NCI-H187 treated with DMSO at 0.1 percent for 48 hours (cell line): ENCODE measurements at places on chromosomes 12 and 14.
A peak's percentile ranks its signal among the peaks of the same experiment; 100 is the strongest.

GRCh38 chr12:43964033-43964432 lies 128.2 kb downstream of the TMEM117 start:
- no peak for DNase-seq

DNA sequence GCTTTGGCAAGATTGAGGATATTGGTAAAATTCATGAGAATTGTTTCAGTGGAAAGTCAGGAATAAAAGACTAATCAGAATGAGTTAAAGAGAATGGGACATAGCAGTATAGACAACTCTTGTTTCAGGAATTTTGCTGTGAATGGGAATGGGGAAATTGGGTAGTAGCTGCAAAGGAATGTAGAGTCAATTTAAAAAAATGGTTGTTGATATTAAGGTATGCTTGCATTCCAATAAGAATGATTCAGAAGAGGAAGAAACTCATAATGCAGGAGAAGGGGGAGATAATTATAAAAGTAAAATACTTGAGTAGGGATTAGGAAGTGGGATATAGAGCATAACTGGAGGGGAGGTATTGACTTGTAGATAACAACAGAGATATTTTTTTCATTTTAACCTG lies 40.7 kb downstream of the MNAT1 start:
- DNase-seq: no peak

DNA sequence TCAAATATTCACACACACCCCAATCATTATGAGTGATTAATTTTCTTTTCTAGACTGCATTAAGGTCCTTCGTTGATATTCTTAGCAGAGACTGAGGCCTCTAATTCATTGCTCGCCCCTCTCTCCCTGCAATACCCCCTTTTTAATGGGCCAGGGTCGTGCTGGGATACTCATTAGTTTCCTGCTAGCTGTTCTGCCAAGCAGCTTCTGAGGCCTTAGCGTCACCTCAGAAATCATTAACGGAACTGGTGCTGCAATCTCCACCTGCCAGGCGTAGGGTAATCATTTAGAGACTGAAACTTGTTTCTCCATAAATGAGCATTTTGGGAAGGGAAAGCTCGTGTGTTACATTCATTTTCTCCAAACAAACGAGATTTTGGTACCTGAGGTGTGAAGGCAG lies 1054.7 kb downstream of the GALC start:
- DNase-seq: no peak

DNA sequence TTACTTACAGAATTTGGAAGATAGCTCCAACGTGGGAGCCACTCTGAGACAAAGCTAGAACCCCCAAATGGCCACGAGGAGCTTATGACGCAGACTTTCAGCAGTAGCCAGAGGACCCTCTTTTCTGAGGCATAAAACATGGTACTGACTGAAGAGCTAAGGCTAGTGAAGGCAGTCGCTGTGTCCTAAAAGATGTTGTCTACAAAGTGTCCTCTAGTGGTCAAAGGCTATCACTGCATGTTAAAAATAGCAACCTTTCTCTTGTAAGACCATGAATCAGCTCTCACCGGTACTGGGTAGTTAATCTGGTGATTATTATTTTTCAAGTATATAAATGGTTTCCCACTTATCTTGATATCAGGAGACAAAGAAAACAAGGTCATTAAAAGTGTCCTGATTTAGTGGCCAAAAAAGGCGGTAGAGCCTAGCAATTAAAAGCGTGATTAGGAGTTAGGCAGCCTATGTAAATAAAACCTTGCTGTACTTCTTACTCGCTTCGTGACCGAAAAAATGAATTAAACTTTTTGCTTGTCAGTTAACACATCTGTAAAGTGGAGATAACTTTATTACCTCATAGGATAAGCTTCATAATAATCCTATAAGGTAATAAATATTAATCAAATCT lies 47.0 kb upstream of the LGR5 start:
- DNase-seq: peak; percentile 65

DNA sequence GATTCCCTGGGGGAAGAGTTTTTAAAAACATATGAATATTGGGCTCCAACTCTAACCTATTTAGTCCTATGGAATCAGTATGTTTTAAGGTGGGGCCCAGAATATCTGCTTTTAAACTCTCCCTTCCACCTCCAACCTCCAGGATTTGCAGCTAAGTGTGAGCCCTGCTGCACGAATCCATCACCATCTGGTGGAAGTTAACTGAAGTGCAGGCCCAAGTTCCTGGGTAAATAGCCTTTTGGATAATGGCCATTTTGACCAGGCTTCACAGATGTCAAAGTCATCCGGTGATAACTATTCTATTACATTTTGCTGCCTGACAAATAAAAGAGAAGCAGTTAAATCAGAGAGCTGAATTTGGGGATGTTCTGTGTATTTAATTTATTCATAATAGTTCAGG lies 58.1 kb upstream of the RMST start:
- DNase-seq: peak; percentile 34

- no peak for DNase-seq
Observed at GRCh38 chr14:34662561-34663088, 32.7 kb upstream of the SNX6 start.

GRCh38 chr12:32305163-32305562 lies 94.2 kb upstream of the FGD4 start:
- DNase-seq: no peak

DNA sequence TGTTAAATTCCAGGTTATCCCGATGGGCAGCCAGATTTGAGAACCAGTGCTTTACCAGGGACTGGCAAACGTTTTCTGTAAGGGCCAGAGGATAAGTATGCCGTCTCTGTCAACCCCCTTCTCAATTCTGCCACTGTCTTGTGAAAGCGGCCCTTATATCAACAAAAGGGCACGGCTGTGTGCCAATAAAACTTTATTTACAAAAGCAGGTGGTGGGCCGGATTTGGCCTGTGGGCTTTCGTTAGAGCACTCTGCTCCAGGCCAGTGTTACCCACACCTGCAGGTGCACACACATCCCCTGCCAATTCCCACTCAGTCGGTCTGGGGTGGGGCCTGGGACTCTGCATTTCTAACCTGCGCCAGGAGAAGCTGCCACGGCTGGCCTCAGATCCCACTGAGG lies 111.2 kb downstream of the RFLNA start:
- DNase-seq: no peak

- no peak for DNase-seq
Observed at GRCh38 chr14:93079321-93079720, 36.4 kb downstream of the ITPK1 start.

- DNase-seq: no peak
Observed at GRCh38 chr14:23883684-23884540, 69.7 kb upstream of the DHRS4 start.

GRCh38 chr12:57203201-57203600 lies 13.4 kb upstream of the NXPH4 start:
- no peak for DNase-seq

DNA sequence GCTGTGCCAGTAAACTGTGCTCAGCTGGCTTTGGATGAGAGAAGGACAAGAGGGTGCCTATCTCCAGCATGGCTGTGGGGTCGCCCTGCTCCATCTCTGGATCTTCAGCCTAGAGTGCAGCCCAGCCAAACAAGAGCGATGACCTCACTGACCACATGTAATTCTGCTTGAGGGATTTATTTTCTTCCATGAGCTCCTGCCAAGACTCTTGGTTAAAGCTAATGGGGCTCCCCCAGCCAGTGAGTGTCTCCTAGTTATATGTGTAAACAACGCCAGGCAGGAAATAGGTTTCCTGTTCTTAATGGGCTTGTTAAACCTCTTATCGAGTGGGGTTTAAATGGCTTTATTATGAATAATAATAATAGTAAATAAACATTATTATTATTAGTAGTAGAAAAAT lies 397.2 kb downstream of the NRXN3 start:
- DNase-seq: no peak

DNA sequence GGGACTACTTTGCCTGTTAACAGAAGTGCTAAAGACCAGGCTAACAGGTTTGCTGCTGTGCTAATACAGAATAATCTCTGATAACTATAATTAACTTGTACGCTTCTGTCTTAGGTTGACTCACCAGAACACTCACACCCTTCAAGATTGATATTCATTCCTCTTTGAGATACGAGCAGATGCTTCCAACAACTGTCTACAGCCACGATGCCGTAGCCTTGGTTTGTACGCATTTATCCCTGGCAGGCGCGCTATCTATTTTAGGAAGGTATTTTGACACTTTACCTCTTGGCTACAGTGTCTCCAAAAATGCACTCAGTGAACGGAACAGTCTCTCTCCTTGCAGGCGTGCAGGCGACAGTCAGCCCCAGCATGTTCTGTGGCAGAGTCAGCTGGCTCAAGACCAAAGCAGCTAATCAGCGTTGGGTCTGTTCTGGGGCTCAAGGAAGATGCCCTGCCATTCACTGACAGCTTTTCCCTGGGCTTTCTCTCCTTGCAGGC lies 146.4 kb upstream of the PRICKLE1 start:
- no peak for DNase-seq
